ENCODE measurements at places on chromosomes 6 and 20. TPM values are rescaled to one million over a fixed set of nuclear protein-coding genes. Genes with fewer than 3 reads are reported as not detected.
A peak's percentile ranks its signal among the peaks of the same experiment; 100 is the strongest.

DNA sequence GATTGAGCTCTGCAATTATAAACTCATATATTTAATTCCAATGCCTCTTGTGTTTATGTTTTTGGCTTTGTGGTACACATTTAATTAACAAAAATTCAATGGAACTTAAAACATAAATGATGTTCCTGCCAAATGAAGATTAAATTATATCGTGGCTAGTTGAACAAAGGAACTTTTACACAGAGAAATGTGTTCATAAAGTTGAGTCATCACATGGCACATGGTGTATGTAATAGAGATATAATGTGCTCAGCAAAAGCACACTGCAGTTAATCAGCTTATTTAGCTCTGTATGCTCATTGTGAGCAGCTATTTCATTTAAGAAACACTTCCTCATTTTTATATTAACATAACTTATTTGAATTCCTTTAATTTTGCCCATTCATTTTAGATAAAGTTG lies 1295.6 kb upstream of the CITED2 start:
- DNase-seq = no peak

GRCh38 chr6:34531580-34532201 lies 24.4 kb downstream of the SPDEF start:
- DNase-seq = peak; percentile 90

GRCh38 chr6:168035661-168036545 lies 38.4 kb downstream of the KIF25 start:
- peak; percentile 55 for DNase-seq

DNA sequence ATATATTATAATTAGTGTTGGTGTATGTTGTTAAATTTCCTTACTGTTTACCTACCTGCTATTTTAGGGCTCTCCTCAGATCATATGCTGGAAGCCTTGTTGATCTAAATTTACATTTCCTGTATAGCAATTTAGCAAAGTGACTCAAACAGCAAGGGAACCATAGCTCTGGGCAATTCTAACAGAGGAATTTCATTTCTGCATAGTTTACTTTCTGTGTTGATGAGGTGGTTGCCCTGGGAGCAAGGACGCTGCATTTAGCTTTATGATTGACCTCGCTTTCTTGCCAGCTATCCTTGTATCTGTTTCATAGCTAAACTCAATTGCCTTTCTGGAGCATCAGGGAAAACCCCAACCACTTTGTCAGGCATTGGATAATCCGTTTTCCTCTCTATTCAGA lies 810.8 kb downstream of the GRIK2 start:
- no peak for DNase-seq

DNA sequence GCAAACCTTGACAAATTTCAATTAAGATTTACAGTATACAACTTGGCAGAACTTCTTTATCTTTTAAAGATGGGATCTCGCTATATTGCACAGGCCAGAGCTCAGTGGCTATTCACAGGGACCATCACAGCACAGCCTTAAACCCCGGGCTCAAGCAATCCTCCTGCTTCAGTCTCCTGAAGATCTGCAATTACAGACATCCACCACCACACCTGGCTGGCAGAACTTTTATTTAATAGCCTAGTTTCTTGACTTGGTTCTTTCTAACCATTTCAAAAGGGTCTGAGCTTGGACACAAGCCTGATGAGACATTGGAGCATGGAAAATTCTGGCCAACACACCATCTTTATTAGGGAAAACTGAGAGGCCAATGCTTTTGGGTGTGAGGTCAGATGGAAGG lies 151.6 kb upstream of the KCNG1 start:
- no peak for DNase-seq

GRCh38 chr6:75458895-75459294 lies 34.7 kb downstream of the FILIP1 start:
- DNase-seq = no peak

- DNase-seq = no peak
Measured at GRCh38 chr6:3252369-3252768, 6.4 kb upstream of the PSMG4 start.

DNA sequence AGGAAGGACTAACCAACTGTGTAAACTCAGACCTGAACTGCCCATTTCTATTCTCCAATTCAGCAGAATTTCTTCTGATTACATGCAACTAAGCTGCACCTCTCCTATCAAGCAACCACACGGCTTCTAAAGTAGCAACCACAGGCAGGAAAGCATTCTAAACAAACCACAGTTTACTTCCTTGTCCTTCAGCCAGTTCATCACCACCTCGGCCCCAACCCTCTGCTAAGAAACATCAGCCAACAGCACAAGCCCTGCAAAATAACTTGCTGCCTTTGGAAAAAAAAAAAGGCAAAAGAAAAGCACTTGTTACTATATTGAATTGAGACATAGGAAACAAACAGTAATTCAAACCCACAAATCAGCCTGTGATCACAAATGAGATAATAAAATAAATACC lies 140.3 kb downstream of the NFATC2 start:
- DNase-seq = no peak

- no peak for DNase-seq
Measured at GRCh38 chr20:5181958-5182357, 55.1 kb downstream of the CDS2 start.

GRCh38 chr6:160162030-160162566 lies 40.5 kb downstream of the SLC22A1 start:
- no peak for DNase-seq

GRCh38 chr6:150354754-150355571 lies 13.8 kb upstream of the IYD start:
- no peak for DNase-seq

GRCh38 chr6:22658183-22658582 lies 88.8 kb downstream of the HDGFL1 start:
- no peak for DNase-seq

GRCh38 chr20:44646023-44646640 lies 5.4 kb downstream of the ADA start:
- DNase-seq = no peak

DNA sequence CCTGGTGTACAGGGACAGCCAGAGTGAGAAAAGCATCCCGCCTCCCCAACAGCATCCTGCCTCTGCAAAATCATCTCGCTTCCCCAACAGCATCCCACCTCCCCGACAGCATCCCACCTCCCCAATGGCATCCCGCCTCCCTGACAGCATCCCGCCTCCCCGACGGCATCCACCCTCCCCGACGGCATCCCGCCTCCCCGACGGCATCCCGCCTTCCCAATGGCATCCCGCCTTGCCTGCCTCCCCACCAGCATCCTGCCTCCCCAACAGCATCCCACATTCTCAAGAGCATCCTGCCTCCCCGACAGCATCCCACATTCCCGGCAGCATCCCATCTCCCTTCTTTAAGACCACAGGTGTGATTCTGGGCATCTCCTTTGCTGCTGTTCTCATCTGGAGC lies 46.0 kb upstream of the NXT1 start:
- DNase-seq = no peak

DNA sequence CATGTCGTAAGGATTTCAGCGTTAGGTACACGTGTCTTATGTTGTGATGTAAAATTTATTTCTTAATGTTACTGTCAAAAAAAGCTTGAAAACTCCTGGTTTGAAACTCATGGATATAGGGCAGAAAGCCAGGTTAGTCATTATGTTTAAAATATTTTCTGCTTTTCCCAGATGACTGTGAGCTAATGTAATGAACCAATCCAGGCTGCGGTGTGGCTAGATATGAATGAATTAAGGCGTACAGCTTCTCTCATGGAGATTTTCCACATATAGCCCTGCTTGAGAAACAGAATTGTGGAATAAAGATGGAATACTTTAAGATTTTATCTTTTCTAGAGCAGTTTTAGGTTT lies 80.3 kb upstream of the STMND1 start:
- DNase-seq = no peak

- no peak for DNase-seq
Measured at GRCh38 chr6:35427851-35428321, 24.3 kb upstream of the FANCE start.

DNA sequence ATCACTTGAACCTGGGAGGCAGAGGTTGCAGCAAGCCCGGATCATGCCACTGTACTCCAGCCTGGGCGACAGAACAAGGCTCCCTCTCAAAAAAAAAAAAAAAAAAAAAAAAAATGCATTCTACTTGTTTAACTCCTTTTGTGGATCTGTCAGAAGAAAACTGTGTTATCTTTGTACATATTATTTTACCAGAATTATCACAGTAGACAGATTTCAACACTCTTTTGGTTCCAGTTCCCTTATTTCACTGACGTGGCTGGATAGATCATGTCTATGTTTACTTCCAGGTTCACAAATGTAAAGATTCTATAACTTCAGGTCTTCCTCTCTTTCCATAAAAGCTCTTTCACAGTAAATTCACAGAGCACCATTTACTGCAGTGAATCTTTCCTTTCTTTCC lies 18.4 kb downstream of the NUDT3 start:
- DNase-seq = no peak

DNA sequence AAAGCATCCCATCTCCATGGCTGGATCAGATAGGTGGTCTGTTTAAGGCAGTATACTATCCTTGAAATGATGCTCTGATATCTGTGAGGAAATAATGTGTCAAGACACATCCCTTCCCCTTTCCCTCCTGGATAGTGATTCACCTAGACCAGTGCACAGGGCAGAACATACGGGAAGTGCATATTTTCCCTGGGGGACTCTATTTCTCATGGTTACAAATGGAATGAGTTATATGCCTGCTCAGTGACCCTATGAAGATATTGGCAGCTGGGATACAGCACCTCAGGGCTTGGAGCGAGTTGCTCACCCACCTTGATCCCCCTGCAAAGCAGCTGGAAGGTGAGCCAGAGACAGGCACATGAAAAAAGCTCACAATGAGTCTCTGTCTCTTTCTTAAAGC lies 67.5 kb upstream of the PRL start:
- DNase-seq = no peak

GRCh38 chr6:91031581-91031980 lies 444.7 kb upstream of the MAP3K7 start:
- DNase-seq = no peak

- DNase-seq = no peak
Measured at GRCh38 chr6:163415620-163416556, 1.4 kb downstream of the QKI start.

- no peak for DNase-seq
Measured at GRCh38 chr6:38039502-38039901, 220.0 kb downstream of the ZFAND3 start.

- DNase-seq = no peak
Measured at GRCh38 chr6:12173661-12174060, 116.5 kb upstream of the EDN1 start.

DNA sequence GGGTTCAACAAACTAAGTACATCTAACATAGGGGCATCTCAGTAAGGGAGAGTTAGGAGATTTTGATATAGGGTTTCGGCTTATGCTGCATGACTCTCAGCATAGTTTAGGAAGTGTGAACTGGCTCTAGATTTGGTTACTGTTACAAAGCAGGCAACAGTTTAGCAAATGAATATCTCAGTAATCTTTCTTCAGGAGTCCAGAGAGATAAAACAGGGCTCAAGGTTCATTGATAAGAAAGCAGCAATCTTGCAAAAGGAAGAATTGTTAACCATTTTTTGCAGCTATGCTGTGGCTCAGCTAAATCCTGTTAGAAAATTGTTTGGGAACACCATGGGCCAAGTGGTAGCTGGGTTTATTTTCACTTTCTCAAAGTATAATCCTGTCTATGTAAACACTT lies 161.3 kb downstream of the MEI4 start:
- no peak for DNase-seq

DNA sequence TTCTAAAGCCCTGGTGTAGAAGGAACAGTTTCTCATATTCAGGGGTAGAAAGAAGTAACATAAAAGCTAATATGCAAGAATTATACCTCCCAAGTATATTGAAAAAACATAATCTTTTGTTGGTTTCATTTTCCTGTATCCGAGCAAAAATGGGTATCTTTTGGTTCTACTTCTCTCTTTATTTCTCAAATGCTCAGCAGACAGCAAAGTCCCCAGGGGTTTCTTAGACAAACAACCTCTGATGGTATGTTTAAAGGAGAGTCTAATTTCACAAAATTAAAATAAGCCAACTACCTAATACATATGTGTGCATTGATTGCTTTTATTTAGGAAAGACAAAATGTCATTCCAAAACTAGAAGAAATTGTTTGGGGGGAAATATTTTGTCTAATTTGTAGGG lies 131.0 kb downstream of the TSHZ2 start:
- DNase-seq = no peak

- no peak for DNase-seq
Measured at GRCh38 chr20:57807401-57808263, 97.8 kb upstream of the PMEPA1 start.

- DNase-seq = no peak
Measured at GRCh38 chr6:20411953-20412681, 10.4 kb downstream of the E2F3 start.

- DNase-seq = no peak
Measured at GRCh38 chr20:61868466-61869090, 197.1 kb downstream of the TAF4 start.

- DNase-seq = no peak
Measured at GRCh38 chr6:104226790-104227446, 632.8 kb downstream of the HACE1 start.

DNA sequence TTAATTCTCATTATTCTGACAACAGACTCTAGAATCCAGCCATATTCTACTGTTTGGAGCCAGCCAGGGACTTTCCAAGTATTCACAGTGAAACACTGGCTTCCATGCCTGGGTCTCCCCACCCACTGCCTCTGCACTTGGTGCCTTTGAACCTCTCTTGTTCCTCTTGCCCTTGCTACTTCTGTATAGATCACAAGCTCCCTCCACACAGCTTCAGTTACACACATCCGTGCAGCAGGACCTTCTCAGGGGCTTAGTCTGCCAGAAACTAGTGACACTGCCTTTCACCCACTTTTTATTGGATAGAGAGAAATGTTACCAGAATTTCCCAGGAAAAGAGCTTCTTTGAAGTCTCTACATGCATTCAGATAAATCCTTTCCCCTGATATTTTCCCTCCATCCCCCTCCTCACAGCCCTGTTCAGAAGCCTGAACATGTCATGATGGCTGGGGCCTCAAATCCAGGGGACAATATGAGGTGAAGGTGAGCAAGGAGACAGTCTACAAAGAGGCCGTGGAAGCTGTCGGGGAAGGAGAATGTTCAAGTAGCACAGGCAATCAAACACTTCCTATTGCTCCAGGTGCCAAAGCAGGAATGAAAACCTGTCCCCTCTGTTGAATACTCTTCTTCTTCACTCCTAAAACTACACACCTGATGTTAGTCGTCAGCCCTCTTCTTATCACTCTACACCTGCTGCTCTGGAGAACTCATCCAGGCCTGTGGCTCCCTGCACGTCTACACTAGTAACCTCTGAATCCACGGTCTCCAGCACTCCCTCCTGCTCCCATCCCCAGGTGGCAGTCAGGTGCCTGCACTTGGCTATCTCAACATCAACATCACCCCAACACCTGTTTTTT lies 20.2 kb upstream of the HLA-DOA start:
- no peak for DNase-seq

DNA sequence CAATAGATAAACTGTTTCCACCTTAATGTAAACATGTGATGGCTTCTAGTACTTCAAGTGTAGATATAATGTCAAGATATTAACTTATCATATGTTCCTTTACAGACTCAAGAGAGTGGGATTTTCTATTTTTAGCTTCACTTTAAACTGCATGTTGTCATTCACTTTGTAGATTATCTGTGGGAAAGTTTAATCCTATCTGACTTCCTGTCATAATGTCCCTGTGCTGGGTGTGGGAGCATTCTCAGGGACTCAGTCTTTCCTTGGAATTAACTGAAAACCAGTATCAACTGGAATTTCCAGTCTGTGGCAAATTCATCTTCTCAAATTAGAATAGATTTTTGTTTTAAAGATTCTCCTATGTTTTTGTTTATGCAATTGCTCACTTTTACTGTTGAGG lies 226.1 kb upstream of the FERMT1 start:
- DNase-seq = no peak

- no peak for DNase-seq
Measured at GRCh38 chr6:43250992-43251373, 7.7 kb downstream of the TTBK1 start.

Gene MEP1A
- total RNA-seq = not detected

Gene WFDC2
- 4.1 TPM for total RNA-seq

Gene SLC52A3
- 1.4 TPM for total RNA-seq

Gene MBOAT1
- 37.9 TPM for total RNA-seq

Gene CGA
- not detected for total RNA-seq

All from sciatic nerve (tissue), 2 donors.